Activated B cell treated with CpG ODN at 0.5 μM for 24 hours (primary cell): ENCODE measurements at places on chromosomes 13 and 19. TPM values are rescaled to one million over a fixed set of nuclear protein-coding genes. Genes with fewer than 3 reads are reported as not detected.
A peak's percentile ranks its signal among the peaks of the same experiment; 100 is the strongest.

GRCh38 chr19:16131648-16132047 lies 11.8 kb upstream of the HSH2D start:
- H3K36me3 ChIP-seq, result peaks cover 79% of the 10 kb centered on the region
- no peak overlapping the region for H3K27ac ChIP-seq
- no peak overlapping the region for H3K4me3 ChIP-seq
- H3K27me3 ChIP-seq, result no peaks in the 10 kb centered on the region
- H3K4me1 ChIP-seq, result peaks cover 19% of the 10 kb centered on the region
- no peak for DNase-seq

GRCh38 chr13:73273276-73273675 lies 214.5 kb downstream of the KLF5 start:
- H3K27ac ChIP-seq, result no peak overlapping the region
- H3K27me3 ChIP-seq, result no peaks in the 10 kb centered on the region
- no peaks in the 10 kb centered on the region for H3K36me3 ChIP-seq
- no peak for DNase-seq
- H3K4me3 ChIP-seq, result no peak overlapping the region
- H3K4me1 ChIP-seq, result no peaks in the 10 kb centered on the region

DNA sequence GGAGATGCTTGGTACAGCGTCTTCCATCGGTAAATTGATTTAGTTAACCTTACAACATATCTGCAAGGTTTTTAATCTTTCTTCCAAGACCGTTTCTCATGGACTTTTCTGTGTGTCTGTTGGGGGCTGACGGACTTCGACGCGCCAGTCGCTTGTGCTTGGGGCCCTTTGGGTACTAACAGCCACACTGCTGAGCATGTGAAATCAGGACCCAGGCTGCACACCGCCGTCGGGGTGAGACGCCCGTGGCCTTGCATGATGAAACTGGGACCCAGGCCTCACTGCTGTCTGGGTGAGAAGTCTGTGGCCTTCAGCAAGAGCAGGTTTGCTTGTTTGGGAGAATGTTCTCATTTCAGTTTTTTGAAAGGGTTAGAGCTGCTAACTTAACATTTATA lies 9.8 kb downstream of the ATP4B start:
- H3K4me3 ChIP-seq, result no peak overlapping the region
- no peak for DNase-seq
- no peak overlapping the region for H3K27ac ChIP-seq
- no peaks in the 10 kb centered on the region for H3K36me3 ChIP-seq

DNA sequence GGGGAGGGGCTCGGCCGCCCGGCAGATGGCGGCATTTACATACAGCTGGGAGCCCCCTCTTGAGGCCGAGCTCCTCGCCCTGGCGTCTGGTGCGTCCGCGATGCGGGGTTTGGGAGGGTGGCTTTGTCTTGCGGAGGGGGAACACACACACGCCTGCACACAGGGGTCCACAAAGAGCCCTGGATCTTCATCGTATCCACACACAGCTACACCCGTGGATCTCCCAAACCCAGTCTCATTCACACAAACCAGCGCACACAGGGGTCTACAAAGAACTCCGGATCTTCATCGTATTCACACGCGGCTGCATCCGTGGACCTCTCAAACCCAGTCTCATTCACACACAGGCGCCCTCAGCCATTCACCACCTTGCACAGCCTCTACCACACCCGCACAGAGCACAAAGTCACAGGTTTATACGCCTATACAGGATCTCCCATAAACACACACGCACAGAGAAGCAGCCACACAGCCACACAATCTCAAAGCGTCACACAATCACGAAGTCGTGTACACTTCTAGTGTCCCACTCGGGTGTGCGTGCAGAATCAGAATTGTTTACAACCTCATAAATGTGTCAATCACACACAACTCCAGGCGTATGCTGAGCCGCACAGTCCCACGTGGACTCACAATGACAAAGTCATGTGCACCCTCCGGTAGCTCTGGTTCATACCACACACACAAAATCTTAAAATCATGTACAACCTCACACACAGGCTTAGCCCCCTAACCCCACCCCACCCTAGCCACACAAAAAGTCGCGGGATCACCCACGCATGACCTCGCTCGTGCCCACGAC lies 550 bp upstream of the DLL3 start:
- no peak for DNase-seq
- H3K27me3 ChIP-seq, result peaks cover 22% of the 10 kb centered on the region
- H3K4me1 ChIP-seq, result peaks cover 25% of the 10 kb centered on the region
- H3K4me3 ChIP-seq, result peak overlapping the region; percentile 78
- H3K27ac ChIP-seq, result no peak overlapping the region

GRCh38 chr19:57664269-57665127 lies 4.2 kb upstream of the ZSCAN4 start:
- DNase-seq, result peak; percentile 22
- peaks cover 32% of the 10 kb centered on the region for H3K27me3 ChIP-seq
- H3K4me1 ChIP-seq, result peaks cover 5% of the 10 kb centered on the region
- H3K36me3 ChIP-seq, result no peaks in the 10 kb centered on the region
- H3K27ac ChIP-seq, result no peak overlapping the region

- DNase-seq, result no peak
- H3K4me3 ChIP-seq, result no peak overlapping the region
- no peak overlapping the region for H3K27ac ChIP-seq
- H3K36me3 ChIP-seq, result peaks cover 61% of the 10 kb centered on the region
- no peaks in the 10 kb centered on the region for H3K27me3 ChIP-seq
These were observed 112.8 kb downstream of the TDRD3 start for GRCh38 chr13:60509601-60510386.

GRCh38 chr19:12792853-12793289 lies 1.6 kb downstream of the JUNB start:
- no peak for DNase-seq
- H3K4me1 ChIP-seq, result peaks cover 51% of the 10 kb centered on the region
- peak overlapping the region; percentile 96 for H3K4me3 ChIP-seq
- no peaks in the 10 kb centered on the region for H3K27me3 ChIP-seq

- no peak within 1 kb of the TSS for H3K27ac ChIP-seq
- peaks cover 41% of the 10 kb centered on the region for H3K27me3 ChIP-seq
- H3K36me3 ChIP-seq, result no peaks in the 10 kb centered on the region
- no peak for DNase-seq
- peaks cover 26% of the 10 kb centered on the region for H3K4me1 ChIP-seq
These were observed at the start of gene DACH1 for GRCh38 chr13:71867131-71867814. TSS of gene DACH1 (minus strand) at chr13:71867204.

DNA sequence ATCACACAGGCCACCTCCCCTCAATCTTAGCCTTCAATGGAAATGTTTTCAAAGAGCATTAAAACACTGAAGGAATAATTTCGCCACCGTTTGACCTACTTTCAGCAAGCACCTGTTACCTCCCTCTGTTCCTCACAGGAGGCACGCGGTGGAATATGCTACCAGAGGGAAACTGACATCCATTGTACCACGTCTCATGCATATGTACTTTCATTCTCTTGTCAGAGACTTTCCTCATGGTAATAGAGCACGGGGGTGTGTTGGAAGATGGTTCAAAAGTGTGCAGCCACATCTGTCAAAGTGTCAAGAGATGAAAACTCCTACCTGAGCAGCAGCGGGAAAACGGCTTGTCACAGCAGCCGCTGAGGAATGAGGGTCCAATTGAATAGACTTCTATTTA lies 143.4 kb downstream of the NALCN start:
- H3K4me1 ChIP-seq, result no peaks in the 10 kb centered on the region
- no peak overlapping the region for H3K4me3 ChIP-seq

- peaks cover 4% of the 10 kb centered on the region for H3K36me3 ChIP-seq
- peaks cover 14% of the 10 kb centered on the region for H3K27me3 ChIP-seq
- H3K27ac ChIP-seq, result no peak overlapping the region
- no peak overlapping the region for H3K4me3 ChIP-seq
These were observed 66.9 kb downstream of the ING1 start for GRCh38 chr13:110780422-110780821.

DNA sequence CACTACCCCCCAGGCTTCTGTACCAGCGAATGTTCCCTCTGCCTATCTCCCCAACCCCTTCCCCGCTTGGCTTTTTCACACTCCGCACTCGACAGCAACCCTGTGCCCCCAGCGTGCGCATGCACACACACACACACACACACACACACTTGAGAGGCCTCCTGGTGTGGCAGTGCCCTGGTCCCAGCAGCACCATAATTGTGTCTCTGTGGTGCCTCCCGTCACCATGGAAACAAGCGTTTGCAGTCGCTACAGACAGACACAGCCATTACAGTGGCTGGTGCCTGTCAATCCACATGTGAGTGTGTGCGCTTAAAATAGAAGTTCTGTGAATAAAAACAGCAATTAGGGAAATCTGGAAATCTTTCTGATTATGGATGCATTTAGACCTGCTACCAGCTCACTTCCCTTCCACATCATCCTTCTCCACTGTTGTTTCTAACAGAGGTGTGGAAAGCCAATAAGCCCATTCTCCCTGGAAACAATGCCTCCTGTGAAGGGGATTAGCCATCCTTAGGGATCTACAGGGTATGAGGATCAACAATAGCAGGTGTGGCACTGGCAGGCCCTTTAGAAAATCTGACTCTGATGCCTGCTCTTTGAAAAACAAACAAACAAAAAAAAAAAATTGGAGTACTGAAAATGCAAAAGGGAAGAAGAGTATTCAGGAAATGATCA lies 146.3 kb downstream of the DCLK1 start:
- no peak overlapping the region for H3K4me3 ChIP-seq
- H3K36me3 ChIP-seq, result no peaks in the 10 kb centered on the region
- H3K27me3 ChIP-seq, result no peaks in the 10 kb centered on the region
- no peaks in the 10 kb centered on the region for H3K4me1 ChIP-seq

GRCh38 chr19:15544970-15545369 lies 36.6 kb downstream of the CYP4F22 start:
- peaks cover 11% of the 10 kb centered on the region for H3K27me3 ChIP-seq
- H3K4me3 ChIP-seq, result no peak overlapping the region
- no peak overlapping the region for H3K27ac ChIP-seq
- no peak for DNase-seq

GRCh38 chr13:71461892-71462291 lies 405.1 kb downstream of the DACH1 start:
- DNase-seq, result no peak
- peaks cover 2% of the 10 kb centered on the region for H3K4me1 ChIP-seq
- no peaks in the 10 kb centered on the region for H3K36me3 ChIP-seq
- no peak overlapping the region for H3K27ac ChIP-seq

GRCh38 chr13:43894438-43894837 lies 14.7 kb downstream of the LACC1 start:
- H3K27me3 ChIP-seq, result no peaks in the 10 kb centered on the region
- DNase-seq, result no peak
- H3K27ac ChIP-seq, result no peak overlapping the region
- no peaks in the 10 kb centered on the region for H3K4me1 ChIP-seq
- H3K4me3 ChIP-seq, result no peak overlapping the region

- peaks cover 35% of the 10 kb centered on the region for H3K4me1 ChIP-seq
- H3K4me3 ChIP-seq, result no peak overlapping the region
- no peak overlapping the region for H3K27ac ChIP-seq
- no peak for DNase-seq
- H3K27me3 ChIP-seq, result no peaks in the 10 kb centered on the region
These were observed 3.7 kb downstream of the UBA2 start for GRCh38 chr19:34431681-34432402.

GRCh38 chr13:33116321-33117010 lies 100.2 kb downstream of the KL start:
- H3K27me3 ChIP-seq, result peaks cover 22% of the 10 kb centered on the region
- no peak for DNase-seq
- H3K27ac ChIP-seq, result no peak overlapping the region
- H3K4me1 ChIP-seq, result peaks cover 9% of the 10 kb centered on the region
- no peaks in the 10 kb centered on the region for H3K36me3 ChIP-seq

- no peak overlapping the region for H3K4me3 ChIP-seq
- DNase-seq, result no peak
These were observed 57.1 kb downstream of the TUBGCP3 start for GRCh38 chr13:112530861-112531260.

- no peaks in the 10 kb centered on the region for H3K27me3 ChIP-seq
- H3K27ac ChIP-seq, result no peak overlapping the region
- DNase-seq, result no peak
- peaks cover 52% of the 10 kb centered on the region for H3K36me3 ChIP-seq
- no peak overlapping the region for H3K4me3 ChIP-seq
These were observed 206.9 kb downstream of the LMO7 start for GRCh38 chr13:75843074-75843473.

DNA sequence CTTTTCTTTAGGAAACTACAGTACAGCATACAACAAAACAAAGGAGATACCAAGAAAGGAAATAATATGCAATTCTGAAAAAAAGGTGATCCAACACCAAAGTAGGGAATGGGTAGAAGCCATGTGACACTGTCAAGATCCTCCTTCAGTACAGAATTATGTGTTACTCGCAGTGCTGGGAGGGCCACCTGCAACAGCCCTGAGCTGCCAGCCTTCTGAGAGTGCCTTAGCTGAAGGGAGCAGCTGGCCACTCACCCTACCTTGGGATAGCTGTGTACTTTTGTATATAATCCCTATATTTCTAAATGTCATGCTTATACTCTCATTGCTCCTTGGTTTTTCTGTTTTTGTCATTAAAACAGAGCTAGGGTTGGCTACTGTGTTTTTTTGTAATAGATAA lies 1518.2 kb upstream of the PCDH20 start:
- no peak for DNase-seq
- H3K36me3 ChIP-seq, result no peaks in the 10 kb centered on the region
- H3K4me1 ChIP-seq, result no peaks in the 10 kb centered on the region
- H3K27ac ChIP-seq, result no peak overlapping the region

DNA sequence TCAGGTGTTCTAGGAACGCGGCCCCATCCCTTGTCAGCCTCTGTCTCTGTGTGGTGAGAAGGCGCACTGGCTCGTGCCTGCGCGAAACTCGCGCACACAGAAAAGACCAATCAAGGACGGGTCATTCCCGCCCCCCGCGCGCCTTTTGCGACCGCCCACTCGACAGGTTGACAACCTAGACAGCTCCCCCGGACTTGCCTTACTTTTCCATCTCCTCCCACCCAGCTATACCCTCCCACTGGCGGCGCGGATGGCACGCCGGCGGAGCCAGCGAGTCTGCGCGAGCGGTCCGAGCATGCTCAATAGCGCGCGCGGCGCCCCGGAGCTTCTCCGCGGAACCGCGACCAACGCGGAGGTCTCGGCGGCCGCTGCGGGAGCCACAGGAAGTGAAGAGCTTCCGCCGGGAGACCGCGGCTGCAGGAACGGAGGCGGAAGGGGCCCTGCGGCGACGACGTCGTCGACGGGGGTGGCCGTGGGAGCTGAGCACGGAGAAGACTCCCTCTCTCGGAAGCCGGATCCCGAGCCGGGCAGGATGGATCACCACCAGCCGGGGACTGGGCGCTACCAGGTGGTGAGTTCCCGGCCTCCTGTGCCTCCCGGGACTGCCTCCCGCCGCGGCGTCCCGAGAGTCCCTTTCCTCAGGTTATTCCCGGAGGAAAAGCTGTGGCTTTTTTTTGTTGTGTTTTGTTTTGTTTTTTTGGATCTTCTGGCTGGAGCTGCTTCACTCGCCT lies at the start of gene NDFIP2:
TSS of gene NDFIP2 (plus strand) at position 202 of the 731 bp plus-strand sequence. CDS start at position 251, 49 bp downstream.
- peaks cover 16% of the 10 kb centered on the region for H3K4me1 ChIP-seq
- H3K27me3 ChIP-seq, result peaks cover 38% of the 10 kb centered on the region
- peak within 1 kb of the TSS; percentile 37 for H3K27ac ChIP-seq
- peak within 1 kb of the TSS; percentile 85 for H3K4me3 ChIP-seq
- peak; percentile 67 for DNase-seq

Gene LENG9
- 6.3 and 8.5 TPM in 2 replicates for total RNA-seq

Gene CDC42EP5
- not detected in 2 replicates for total RNA-seq

Gene CLC
- total RNA-seq, result not detected in 2 replicates

Gene HOMER3
- 1.9 and 2.3 TPM in 2 replicates for total RNA-seq

Gene ZNF235
- total RNA-seq, result 11.6 and 14.5 TPM in 2 replicates

Gene CAMSAP3
- 0.64 and 0.80 TPM in 2 replicates for total RNA-seq
